ENCODE measurements at places on chromosomes 12 and 14. TPM values are rescaled to one million over a fixed set of nuclear protein-coding genes. Genes with fewer than 3 reads are reported as not detected.

- DNase-seq, result no peak
These were observed 13.9 kb upstream of the ATP2A2 start for GRCh38 chr12:110266980-110267620.

GRCh38 chr12:55724226-55724939 lies 4.2 kb downstream of the RDH5 start:
- peak; percentile 87 for DNase-seq

GRCh38 chr12:72448089-72448488 lies 175.9 kb downstream of the TRHDE start:
- DNase-seq, result no peak

DNA sequence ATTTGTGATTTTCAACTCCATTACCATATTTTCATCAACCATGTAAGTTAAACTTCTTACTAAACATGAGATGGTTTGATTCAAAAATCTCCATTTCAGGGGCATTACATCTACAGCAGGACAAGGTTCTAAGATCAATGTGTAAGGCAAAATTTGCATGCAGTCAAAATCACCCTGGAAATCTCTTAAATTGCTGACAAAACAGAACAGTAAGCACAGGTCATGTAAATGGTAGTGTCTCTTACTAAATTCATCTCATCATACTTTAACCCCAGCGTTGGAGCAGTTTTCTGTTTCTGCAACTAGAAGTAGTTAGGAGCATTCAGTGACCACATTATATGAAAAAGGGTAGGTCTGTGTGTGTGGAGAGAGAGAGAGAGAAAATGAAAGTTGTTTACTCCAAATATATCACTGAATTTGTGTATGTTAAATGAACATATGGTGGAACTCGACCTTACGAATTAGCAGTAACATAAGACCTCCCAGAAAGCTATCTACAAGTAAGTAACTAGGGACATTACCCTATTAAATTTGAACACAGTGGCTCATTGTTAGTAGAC lies 227.5 kb downstream of the SSPN start:
- DNase-seq, result no peak

Gene CD69
- total RNA-seq, result 0.82 TPM

Gene CCNK
- total RNA-seq, result 39.8 TPM

Gene C12orf56
- total RNA-seq, result not detected

DNA sequence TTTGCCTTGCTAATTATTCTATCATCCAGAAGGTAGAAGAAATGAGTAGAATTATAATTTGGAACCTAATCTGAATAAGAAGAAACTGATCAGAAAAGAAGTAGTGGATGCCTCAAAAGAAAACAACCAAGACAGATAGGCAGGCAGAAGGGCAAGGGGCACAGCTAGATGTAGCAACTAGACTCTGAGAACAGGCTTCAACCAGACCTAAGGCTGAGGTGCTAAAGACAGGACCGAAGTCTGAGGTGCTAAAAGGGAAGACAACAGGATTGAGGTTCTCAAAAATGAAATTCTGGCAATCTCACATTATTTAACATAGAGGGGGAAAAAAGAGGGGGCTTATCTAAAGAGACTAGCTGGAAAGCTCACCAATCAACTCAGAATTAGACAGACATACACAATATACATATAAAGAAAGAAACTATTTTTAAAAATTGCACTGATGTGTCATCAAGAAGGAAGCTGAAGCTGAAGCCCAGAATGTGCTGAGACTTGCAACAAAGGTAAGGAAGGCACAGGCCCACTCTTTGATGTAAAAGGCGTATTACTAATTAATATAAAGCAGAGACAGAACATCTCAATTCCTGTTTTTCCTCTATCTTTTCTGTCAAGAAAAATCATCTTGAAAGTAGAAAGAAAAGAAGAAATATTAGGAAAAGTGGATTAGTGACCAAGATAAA lies 43.8 kb upstream of the CSRNP2 start:
- no peak for DNase-seq

GRCh38 chr12:55717011-55718007 lies 1.5 kb downstream of the BLOC1S1 start:
- DNase-seq, result peak; percentile 68

Gene HSPB8
- total RNA-seq, result 940 TPM

Gene CPNE6
- not detected for total RNA-seq

Gene NAP1L1
- 301 TPM for total RNA-seq

DNA sequence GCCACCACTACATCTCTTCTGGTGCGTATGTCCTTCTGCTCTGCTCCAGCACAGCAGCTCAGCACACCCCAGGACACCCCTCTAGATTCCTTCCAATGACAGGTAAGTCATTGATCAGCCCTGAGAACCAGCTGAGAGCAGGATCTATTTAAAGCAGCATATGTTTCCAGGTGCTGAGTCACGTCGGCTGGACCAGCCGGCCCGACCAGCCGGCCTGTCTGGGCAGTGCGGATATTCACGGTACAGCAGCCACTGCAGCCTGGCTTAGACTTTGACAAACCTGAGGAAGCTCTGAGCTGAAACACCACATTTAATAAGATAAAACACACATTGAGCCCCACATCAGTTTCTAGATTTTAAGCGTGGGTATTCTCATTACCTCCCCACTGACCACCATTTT lies 31.8 kb upstream of the RPH3A start:
- DNase-seq, result no peak

DNA sequence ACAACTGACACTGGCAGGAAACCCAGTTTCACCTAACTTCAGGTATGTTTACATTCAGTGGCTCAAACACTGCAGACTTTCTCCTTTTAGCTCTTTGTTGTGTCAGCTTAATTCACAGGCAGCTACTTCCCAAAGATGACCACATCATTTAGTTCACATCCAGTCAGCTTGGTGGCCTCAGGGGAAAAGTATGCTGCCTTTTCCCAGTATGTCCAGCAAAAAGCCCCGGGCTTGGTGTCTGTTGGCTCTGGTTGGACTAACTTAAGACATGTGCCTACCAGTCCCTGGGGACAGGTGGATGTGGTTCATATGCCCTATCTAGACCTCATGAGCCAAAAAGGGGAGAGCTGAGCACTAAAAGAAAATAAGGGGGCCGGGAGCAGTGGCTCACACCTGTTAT lies 56.4 kb downstream of the GOLGA5 start:
- DNase-seq, result no peak

DNA sequence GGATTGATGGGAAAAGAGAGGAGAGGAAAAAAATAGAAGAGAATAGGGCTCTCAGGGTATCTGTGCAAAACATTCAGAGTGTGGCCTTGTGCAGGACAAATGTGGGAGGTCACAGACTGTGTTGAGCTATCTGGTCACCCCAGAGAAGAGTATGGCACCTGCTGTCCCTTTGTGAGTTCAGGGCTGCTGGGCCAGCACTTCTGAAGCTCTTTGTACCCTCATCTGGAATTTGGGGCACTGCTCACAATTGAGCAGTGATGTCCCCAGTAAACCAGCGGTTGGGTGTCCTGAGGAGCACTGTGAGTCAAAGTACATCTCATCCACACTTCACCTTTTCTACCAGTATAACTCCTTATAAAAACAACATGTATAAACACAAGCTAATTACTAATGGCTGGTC lies 2.6 kb upstream of the KRT81 start:
- no peak for DNase-seq

Gene KLRB1
- total RNA-seq, result not detected

- DNase-seq, result no peak
These were observed 33.9 kb downstream of the MIA2 start for GRCh38 chr14:39267608-39268005.

DNA sequence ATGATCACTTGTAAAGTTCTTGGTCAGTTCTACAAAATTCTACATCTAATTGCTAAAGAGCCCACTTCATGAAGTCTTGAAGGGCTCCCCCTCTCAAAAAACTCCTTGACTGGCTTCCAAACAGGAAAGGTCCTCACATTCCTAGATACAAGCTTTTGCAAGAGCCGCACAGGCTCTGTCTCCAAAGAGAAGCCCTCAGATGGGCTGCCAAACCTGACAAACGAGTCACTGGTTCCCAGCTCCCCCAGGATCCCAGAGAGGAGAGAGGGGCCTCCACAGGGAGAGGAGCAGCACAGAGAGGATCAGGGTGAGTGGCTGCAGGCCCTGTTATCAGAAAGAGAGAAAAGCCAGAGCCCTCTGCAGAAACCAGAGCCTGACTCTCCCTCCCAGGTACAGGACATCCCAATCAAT lies 5.8 kb downstream of the NID2 start:
- DNase-seq, result no peak

Gene MMP19
- total RNA-seq, result 1.4 TPM

DNA sequence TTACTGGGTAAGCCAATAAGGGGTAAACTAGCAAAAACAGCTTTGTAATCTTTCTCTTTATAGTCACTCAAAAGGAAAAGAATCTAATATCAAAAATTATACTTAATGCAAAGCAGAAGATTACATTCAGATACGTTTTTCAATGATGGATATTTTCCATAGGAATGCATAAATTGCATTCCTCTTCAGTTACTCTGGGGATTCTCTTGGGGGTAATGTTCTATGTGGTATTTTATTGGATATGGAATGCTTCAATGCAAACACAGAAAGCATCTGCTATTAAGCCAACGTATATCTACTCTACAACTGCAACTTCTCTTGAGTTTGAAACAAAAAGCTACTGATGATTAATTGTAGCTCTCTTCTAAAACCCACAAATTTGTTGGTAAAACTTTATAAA lies 106.0 kb downstream of the SLC41A2 start:
- DNase-seq, result no peak

DNA sequence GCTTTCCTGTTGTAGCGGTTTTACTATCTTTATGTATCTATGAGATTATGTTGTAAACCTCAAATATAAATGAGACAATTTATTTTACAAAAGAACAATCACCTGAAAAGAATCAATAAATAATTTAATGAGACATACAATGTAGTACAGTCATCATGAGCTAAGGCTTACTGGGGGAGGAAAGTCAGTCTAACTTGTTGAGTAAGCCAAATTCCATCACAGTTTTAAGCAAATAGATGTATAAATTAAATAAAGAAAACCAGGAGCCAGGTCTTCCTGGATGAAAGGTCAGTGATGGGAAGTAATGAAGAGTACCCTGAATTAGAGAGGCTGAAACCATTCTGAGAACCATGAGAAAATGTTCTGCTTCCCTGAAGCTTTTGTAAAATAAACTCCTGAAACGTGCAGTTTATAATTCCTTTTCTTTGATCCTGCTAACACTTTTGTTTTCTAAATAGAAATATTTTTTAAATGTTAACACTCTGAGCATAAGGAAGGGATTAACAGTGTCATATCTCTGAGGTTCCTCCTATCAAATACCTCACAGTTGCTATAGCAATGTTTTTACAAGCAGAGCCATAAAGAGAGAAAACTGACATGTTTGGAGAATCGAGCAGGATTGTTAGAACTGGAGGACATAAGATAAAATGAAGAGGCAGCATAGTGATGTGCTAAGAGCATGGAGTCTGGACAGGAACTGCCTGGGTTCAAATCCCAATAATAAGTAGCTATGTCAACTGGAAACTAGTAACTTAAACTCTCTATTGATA lies 444.9 kb upstream of the FOXG1 start:
- DNase-seq, result no peak

- DNase-seq, result no peak
These were observed 16.3 kb downstream of the MAP4K5 start for GRCh38 chr14:50516091-50516490.
